Breast epithelium (tissue), 4 donors: ENCODE measurements at places on chromosomes 5 and 9.

DNA sequence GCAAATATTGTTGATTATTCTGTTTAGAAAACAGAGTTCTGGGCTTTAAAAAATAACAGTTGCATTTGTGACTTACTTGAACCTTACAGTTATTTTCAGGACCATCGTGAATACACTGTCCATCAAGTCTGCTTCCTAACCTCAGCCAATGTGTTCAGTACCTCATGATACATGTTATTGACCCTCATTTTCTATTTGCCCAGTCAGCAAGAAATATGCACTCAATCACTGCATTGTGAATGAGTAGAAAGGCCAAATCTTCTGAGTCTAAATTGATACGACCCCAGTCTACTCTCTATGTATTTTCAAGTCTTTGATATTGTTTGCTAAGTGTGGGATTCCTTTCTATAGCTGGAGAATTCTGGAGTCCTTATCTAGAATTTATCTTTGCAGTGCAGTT lies 156.2 kb downstream of the RAB3C start:
- DNase-seq, result no peak

DNA sequence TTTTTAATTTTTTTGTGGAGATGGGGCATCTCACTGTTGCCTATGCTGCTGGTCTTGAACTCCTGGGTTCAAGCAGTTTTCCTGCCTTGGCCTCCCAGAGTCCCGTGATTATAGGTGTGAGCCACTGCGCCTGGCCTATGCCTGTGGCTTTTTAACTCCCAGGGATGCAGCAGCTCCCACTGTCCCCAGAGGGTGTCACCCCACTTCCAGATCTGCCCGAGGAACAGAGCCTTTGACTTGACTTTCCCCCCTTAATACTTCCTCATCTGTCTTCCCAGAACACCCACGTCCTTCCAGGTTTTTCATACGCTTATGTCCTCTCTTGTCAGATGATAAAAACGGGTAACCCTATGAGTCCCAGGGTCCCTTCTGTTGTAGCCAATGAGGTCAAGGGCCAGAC lies 7.6 kb upstream of the PRRC2B start:
- DNase-seq, result no peak

DNA sequence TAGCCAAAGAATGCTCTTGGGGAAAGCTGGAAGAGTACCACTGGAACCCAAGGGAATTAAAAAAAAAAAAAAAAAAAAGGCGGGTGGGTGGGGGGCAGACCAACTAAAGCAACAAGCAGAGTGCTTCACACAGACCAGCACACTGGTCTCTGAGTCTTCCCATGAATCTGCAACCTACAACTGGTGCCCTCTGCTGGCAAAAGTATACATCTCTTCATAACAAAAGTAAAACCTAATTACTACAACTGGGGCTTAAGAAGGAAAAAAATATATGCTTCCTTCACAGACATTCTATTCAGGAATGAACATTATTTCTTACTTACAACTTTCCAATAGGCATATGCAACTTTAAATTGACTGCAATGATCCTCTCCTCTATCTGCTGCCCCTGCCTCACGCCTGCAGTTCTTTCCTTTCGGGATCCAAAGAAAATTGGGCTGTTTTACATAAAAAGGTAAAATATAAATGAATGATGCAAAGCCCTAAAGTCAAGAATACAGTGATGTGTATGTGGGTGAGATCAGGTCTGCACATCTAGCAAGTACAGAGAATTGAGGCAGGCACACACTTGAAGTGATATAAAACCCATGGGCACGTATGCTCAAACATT lies 7.2 kb upstream of the KLHL3 start:
- no peak for DNase-seq

DNA sequence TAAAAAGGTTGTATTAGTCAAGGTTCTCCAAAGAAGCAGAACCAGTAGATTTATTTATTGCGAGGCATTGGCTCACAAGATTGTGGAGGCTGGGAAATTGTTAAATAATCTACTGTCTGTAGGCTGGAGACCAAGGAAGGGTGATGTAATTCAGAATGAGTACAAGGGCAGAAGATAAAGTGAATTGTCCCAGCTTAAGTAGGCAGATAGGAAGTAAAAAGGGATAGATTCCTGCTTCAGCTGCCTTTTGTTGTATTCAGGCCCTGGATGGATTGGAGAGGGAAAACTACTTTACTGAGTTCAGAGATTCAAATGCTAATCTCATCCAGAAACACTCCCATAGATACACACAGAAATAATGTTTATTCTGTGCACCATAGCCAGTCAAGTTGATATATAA lies 301.1 kb downstream of the CYLC2 start:
- no peak for DNase-seq

DNA sequence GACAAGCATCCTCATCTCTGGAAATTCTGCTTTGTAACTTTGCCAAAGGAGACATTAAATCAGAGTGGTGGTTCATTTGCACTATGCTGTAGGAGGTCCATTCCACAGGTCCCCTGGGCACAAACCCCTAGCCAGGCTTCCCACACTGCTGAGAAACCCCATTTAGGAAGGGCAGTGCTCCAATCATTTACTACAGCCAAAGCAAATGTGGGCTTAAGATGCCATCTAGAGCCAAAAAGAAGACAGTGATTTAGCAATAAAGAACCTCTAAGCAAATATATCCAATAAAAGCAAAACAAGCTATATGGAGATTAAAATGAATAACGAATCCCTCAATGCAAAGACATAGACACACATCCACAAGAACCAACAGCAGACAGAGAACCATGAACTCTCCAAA lies 129.0 kb upstream of the ALDH1B1 start:
- no peak for DNase-seq

DNA sequence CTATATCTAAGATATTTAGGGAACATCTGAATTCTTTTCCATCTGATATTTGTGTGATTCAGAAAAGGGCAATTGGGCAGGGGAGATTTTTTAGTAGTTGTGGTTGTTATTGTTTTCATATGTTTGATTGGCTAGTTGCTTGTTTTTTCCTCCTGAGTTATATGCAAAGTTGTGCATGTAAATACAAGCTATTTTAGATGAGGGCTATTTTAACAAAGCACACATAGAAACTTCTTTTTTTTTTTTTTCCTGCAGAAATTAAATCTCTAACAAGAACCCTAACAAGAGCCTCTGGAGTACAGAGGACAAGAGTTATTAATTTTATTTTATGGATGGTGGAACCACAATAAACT lies 559.1 kb downstream of the CETN3 start:
- no peak for DNase-seq

GRCh38 chr5:113031104-113031503 lies 54.5 kb downstream of the DCP2 start:
- no peak for DNase-seq

- DNase-seq, result no peak
These were observed 22.1 kb downstream of the LMX1B start for GRCh38 chr9:126635661-126636439.

DNA sequence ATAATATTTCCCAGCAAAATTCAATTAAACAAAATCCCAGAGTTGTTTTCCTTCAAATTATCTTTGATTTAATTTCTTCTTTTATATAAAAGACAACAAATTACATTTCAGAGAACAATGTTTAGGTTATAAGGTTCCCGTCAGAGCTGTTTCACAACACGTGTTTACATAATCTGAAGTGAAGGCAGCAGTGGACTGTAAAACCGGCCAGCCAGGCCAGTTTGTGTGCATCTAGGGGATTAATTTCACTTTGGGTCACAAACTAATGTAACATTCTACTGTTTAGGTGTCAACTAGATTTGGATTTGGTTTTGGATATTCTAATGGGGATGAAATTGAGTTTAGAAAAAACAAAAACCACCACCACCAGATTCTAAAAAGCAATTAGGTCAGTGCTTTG lies 86.5 kb upstream of the PLPP1 start:
- no peak for DNase-seq

- DNase-seq, result peak; percentile 24
These were observed 64.5 kb upstream of the RNF130 start for GRCh38 chr5:180135967-180136629.

DNA sequence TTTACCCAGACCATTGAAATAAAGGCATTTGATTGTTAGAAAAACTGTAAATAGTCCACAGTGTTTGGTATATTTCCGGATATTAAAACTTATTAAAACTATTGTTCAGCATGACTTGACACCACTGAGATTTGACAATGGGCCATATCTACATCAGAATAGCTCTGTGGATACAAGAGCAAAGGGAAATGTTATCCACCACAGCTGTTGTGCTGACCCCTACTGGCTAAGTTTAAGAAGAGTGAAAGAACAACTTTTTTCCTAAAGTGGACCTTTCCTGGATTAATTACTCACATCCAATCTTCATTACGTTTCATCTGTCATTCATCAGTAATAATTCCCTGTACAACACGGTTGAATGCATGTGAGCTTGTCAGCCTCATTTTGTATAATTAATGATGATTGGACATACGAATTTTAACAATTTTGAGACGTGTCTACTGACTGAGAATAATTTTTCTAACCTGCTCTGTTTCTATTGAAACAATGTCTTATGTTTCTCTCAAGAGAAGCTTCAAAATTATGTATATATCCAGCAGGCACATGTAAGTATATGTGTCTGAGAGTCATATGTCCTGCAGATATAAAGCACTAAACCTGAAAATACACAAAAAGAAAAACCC lies 1952.6 kb downstream of the MAT2B start:
- DNase-seq, result no peak

GRCh38 chr9:87722393-87723088 lies 3.4 kb upstream of the CTSL start:
- no peak for DNase-seq

DNA sequence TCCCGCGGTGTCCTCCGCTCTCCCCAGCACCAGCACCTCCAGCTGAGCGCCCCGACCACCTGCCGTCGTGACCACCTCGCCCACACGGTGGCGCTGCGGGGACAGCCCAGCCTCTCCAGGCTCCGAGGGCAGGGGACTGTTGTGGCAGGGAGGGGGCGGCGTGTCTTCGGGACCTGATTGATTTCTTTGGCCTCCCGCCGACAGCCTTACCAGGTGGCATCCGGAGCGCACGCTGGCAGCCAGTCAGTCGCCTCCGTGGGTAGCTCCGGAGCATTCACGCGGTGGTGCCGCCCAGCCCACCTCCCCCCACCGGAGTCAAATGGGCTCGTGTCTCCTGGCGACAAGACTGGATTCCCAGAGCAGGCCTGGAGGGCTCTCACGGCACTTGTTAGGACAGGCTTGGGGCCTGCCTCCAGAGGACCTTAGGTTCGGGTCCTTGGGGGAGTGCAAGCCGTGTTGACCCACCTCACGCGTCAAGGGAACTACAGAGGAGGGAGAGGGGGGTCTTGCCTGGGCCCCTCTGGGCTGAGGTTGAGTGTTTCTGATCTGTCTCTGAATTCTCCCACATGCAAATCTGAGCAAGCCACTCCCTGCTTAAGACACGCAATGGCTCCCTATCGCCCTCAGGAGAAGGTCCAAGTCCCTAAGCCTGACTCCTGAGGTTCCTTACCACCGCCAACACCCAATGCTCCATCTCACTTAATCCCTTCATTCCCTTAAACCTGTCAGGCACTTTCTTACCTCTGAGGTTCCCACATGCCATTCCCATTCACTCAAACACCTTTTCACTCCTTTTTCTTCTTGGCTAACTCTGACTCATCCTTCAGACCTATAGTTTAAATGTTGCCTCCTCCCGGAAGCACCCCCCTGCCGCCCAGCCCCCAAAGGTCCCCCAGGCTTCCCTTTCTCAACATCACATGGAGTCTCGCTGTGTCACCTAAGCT lies 51.2 kb upstream of the GGTA1 start:
- peak; percentile 82 for DNase-seq

DNA sequence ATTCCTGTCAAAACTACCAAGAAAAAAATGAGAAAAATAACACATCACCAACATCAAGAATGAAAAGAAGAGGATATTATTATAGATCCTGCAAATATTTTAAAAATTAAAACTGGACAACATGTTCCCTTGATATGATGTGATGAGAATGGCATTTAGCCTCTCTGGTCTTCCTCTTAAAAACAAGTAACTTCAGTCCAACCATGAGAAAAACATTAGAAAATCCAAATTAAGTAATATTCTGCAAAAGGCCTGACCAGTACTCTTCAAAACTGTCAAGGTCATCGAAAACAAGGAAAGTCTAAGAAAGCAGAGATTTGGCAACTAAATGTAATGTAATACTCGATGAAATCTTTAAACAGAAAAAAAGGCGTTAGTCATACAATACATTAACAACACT lies 167.1 kb upstream of the SNX2 start:
- DNase-seq, result no peak

- DNase-seq, result no peak
These were observed 50.8 kb upstream of the CTNNA1 start for GRCh38 chr5:138702166-138703077.

GRCh38 chr5:98722188-98722587 lies 51.3 kb upstream of the RGMB start:
- no peak for DNase-seq

DNA sequence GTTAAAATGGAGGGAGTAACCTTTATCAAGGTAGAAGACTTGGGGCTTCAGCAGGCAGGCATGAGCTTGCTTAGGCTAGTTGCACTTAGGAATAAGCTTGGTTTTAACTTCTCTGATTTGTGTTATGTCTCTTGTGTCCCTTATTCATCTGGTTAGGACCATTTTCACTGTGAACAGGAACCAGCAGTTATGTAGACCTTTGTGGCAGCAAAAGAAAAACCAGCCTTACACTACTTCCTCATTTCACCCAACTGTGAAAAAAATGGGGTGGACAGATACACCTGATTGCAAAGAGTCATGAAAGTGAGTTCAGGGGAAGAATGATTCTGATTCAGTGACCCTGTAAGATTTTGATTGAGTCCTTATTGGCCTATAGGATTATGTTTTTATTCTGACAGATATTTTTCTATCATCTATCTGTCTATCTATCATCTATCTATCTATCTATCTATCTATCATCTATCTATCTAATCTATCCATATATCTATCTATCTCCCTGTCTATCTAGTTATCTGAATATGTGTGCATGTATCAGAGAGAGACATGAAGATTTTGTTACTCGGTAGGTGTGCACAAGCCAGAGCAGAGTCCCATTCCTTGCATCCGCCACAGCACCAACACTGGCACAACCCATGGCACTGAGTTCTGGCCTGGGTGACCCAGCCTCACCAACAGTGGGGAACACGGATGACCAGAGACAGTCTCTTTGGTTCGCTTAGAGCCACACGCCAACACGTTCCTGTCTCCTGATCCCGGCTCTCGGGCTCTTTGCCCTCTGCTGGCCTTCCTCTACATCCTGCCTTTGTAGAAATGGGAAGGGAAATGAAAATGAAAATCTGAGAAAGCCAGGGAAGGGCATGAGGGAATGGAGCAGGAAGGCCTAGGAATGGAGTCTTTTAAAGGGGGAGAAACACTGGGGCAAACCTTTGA lies 1.3 kb upstream of the ZNF366 start:
- DNase-seq, result no peak

GRCh38 chr5:59919484-59919883 lies 26.0 kb upstream of the PDE4D start:
- no peak for DNase-seq
